Stimulated activated effector memory CD8-positive, alpha-beta T cell treated with anti-CD3 and anti-CD28 coated beads, Interleukin-12 subunit alpha, Interleukin-12 subunit beta, amount 100 ng/mL, for 72 hours (primary cell): ENCODE measurements at places on chromosomes 12 and 14.

DNA sequence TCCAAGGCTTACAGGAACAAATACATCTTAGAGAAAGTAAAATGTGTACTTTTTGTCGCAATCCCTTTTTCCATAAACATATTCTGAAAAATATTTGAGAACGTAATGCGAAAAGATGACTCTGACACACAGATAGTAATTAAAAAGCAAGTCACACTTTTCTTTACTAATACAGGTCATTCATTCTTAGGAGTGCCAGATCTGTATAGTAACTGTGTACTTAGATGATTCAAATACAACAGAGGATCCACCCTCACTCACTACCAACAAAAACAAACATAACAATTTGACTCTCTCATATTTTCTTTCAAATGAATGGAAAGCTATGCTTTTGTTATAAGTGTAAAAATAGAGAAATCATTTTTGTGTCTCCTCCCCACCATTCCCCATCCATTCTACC is 795.4 kb downstream of the SLC6A15 start:
- no peak for DNase-seq

GRCh38 chr12:122614839-122615238 is 87.8 kb downstream of the KNTC1 start:
- no peak for DNase-seq

- DNase-seq = no peak
Observed at GRCh38 chr14:20184181-20184580, 6.5 kb upstream of the OR11G2 start.

DNA sequence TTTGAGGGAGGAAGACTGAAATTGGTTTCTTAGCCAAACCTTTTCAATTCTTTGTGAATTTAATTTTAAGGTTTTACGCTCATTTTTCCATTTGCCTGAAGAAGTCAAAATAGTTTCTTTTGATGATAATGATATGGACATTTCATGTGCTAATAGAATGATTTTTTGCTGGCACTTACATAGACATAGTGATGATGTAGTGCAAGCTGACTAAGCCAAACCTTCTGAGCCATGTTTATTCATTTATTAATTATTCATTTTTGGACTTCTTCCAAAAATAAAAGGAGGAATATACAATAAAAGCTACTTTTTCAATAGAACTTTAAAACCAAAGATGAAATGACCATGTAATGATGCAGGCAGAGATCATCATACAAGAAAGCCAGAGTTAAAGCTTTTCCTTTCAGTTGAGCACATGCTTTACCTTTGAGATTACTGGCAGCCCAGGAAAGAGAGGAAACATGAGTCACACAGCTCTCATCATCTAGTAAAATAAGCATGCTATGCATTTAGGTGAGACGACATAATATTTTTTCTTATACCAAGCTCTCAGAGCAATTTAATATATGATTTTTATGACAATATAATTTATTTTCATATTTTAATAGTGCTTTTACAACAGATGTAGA is 24.8 kb downstream of the KCNA1 start:
- no peak for DNase-seq

GRCh38 chr14:69299286-69300035 is 39.5 kb downstream of the GALNT16 start:
- DNase-seq = no peak

- no peak for DNase-seq
Observed at GRCh38 chr14:100816286-100816949, 9.5 kb upstream of the MEG3 start.

GRCh38 chr12:92519284-92519683 is 183.5 kb upstream of the PLEKHG7 start:
- no peak for DNase-seq

GRCh38 chr14:65502676-65503124 is 90.2 kb downstream of the FUT8 start:
- DNase-seq = no peak

DNA sequence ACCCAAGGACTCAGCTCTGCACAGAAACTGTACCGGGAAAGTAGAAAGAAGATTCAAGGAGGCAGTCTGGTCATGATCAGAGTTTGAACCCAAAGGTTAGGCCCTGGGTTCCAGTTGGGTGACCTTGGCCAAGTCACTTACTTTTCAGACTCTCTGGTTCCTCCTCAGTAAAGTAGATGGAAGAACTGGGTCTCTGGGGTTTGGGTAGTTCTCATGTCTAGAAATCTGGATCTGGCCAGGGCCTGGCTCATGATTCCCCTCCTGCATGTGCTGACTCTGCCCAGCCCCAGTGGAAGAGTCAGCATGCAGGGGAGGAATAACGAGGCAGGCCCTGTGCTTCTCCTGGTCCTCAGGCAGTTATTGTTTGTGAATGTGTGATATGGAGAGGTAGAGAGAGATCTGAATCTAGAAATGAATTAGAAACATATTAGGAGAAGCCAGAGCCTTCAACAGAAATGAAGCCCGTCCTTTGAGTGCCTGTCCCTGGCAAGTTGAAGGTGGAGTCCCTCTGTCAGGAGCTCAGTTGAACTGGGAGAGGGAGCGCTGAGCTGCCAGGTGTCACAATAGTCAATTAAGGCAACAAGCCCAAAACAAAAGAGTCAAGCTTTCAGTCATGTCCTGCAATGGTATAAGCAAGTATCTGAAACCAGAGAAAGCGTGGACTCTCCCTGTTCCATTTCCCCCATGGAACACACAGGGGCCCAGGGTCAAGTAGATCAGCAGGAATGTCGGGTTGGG is 131.3 kb upstream of the HIF1A start:
- no peak for DNase-seq

DNA sequence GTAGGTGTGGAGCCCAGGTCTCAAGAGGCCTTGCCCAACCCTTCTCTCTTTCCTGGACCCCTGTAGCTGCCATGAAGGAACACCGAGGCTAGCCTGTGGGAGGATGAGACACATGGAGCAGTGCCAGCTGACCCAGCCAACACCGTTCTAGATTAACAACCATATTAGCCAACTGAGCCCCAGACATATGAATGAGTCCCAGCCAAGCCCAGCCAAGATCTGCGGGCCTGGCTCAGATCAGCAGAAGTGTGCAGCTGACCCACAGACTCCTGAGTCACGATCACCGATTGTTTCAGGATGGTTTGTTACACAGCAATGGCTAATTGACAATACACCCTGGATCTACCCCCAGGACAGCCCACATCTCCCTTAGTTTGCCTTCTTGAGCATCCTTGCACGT is 82.1 kb downstream of the NTF3 start:
- no peak for DNase-seq

- no peak for DNase-seq
Observed at GRCh38 chr12:118187751-118188435, 52.0 kb downstream of the PEBP1 start.

DNA sequence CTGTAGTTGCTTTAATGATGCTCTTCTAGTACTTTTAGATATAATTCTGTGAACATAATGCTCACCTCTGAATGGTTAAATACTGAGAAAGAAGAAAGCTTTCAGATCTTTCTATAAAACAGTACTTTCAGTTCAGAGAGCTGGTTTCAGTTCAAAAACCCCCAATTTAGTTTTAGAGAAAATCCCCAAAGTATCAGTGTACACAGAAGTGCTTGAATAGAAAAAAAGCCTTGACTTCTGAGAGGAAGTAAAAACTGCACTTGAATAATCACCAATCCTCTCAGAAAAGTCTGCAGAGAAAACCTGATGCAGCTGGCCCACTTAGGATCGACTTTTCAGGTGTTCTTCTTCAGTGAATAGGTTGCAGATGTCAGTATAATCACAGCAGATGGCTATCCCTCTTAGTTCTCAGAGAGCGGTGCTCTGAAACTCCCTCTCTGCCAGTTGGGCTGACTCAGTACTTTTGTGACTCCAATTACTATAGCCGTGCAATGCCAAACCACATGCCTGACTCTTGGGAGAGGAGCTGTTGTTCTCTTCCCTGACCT is 616.3 kb downstream of the LRFN5 start:
- no peak for DNase-seq

GRCh38 chr12:5690240-5690639 is 254.8 kb downstream of the ANO2 start:
- DNase-seq = no peak

GRCh38 chr14:92802678-92803077 is 8.6 kb downstream of the GOLGA5 start:
- DNase-seq = no peak

DNA sequence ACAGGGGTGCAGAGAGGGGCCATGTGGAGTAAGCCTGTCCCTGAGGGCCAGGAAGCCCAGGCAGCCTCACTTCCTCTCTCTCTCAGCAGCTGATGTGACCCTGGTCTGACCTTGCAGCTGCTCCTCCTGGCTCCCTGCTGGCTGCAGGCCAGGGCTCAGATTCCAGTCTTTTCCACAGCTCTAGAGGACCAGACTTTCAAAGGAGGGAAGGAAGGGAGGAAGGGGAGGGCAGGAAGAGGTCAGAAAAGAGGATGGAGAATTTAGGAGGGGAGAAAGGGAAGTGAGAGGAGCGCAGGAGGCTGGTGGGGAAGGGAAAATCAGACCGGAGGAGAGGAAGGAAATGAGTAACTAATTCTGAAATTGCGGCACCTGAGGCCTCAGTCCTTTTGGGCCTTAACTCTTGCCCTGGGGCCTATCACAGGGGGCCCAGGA is 40.9 kb upstream of the VASH1 start:
- DNase-seq = no peak
